ENCODE measurements at places on chromosomes 6 and 20.

DNA sequence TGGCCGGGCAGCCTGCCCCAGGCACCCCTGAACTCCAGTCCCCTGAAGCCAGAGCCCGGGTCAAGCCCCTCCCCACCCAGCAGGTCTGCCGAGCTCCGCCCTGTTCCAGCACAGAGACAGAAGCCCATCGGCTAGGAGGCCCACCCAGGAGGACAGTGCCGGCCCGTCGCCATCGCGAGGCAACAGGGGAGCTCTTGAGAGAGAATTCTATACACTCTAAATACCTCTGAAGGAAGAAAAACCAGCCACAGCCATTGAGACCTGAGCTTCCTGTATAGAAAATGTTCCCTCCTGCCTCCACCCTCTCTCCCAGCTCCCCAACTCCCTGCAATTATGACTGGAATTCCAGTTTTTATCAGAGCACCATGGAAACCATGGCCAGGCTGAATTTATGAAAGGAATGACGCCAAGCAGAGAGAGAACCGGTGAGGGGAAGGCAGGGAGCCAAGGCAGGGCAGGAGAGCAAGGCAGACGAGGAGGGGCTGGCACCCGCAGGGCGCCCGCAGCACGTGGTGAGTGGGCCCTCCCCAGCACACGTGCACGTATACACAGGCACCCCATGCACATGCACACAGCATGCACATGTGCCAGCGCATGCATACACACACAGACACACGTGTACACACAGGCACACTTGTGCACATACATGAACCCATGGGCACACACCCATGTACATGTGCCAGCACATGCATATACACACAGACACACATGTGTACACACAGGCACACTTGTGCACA, 27.6 kb upstream of the MRGBP start:
- no peak for DNase-seq

GRCh38 chr6:18179770-18180356, 24.6 kb downstream of the KDM1B start:
- no peak for DNase-seq

DNA sequence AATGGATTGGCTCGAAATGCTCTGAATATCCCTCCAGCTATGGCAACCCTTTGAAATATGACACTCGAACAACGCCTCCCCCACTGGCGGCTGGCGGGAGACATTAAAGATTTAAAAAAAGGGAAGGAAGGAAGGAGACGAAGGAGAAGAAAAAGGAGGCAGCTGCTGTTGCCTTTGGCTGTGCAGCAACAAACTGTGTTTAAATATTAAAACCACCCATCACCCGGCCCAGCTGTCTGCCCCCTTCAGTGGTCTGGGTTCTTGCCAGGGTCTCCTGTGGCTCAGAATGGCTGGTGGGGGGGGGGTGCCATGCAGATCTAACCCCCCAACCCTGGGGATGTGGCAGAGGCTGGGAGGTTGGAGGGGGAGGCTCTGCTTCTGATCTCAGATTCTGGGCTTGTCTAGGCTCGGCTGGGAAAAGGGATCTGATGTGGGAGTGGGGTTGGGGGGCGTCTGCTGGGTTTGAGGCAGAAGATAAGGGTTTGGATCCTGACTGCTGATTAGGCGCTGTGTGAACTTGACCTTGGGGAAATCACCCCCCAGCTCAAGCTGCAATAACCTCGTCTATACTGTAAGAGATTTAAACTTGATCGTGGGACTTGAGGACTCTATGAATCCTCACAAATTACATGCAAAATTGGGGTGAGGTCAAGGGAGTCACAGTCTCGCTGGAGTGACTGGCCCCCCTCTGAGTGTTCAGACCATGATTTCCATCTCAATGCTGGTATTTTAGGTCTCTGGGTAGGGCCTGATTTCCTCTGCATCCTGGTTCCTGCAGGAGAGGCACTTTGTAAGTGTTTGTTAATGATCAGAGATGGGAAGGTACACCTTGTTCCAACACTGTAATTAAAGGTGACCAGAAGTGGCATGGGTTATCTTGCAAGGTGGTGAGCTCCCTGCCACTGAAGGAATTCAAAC, 40.3 kb upstream of the BLCAP start:
- DNase-seq, result no peak

DNA sequence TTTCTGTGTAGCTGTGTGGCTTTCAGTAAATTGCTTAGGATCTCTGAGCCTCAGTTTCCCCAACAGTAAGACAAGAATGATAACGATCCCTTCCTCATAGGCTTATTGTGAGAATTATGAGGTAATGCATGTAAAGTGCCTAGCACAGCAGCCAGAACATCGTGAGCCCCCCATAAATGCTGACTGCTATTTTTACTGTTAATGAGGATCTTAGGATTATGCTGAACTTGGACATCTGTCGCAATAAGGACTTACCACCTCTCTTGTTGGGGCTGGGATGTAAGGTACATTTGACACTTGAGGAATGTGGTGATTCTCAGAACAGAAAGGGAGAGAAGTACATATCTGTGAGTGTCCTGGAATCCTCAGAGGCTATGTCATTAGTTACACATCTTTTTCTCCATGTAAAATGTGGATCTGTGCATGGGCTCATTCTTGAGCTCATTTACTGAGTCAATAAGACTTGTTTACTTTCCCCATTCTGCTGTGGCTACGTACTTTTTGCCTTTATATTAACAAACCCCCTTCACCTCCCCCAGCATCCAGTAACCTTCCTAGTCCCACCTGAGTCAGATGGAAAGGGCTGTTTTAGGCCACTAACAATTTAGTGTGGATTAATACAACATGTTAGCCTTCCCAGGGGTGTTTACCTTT, 64.4 kb upstream of the PLEKHG1 start:
- DNase-seq, result no peak

GRCh38 chr6:67683960-67684359, 951.1 kb upstream of the ADGRB3 start:
- DNase-seq, result no peak

GRCh38 chr6:14121936-14122344, 4.4 kb downstream of the CD83 start:
- no peak for DNase-seq

GRCh38 chr6:139752086-139752485, 377.6 kb upstream of the CITED2 start:
- no peak for DNase-seq

GRCh38 chr6:13507306-13507860, 20.0 kb upstream of the GFOD1 start:
- DNase-seq, result no peak

GRCh38 chr6:109793021-109793420, 101.9 kb downstream of the FIG4 start:
- no peak for DNase-seq

DNA sequence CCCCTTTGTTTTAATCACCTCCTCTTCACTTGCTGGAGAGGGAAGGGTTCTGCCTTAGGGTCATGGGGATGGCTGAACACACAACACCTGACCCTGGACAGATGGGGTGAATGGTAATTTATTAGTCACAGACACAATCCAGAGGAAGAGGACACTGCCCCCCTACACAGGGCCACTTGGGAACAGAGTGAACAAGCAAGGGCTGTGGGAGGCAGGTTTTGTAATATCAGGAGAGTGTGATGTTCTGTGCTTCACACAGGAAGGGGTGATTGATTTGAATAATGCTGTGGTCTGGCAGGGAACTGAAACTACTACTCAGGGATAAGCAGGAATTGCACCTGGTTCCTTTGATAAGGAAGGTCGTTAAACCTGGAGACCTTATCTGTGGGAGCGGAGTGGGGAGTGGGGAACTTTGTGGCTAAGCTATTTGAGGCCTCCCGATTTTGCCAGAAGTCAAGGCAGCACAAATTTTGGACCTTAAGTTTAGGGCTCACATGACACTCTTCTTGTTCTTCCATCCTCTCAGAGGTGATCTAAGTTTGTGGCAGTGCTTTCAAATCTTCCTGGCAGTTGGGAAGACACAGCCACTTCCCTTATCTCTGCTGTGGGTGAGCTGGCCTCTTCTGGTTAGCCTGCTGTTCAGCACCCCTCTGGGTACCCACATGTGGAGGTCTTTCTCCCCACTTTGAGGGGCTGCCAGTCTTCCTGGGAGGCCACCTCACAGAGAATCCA, 77.8 kb downstream of the CD164 start:
- no peak for DNase-seq

DNA sequence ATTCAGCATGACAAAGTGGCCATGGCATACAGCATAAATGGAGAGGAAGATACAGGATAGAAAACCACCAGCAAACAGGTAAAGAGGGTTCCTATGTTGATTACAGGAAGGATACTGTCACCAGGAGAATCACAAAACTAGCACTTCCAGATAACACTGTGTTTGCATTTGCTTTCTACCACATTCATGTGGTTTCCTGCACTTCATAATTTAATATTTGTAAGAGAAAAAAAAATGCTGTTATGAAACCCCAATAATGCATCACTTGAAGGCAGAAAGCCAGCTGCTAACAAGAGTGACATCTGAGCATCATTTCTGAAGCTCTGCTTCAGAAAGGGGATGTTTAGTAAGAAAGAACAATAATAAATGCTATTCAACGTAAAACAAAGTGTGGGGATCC, 106.6 kb downstream of the ATXN1 start:
- DNase-seq, result peak; percentile 65

GRCh38 chr6:21965953-21966539, 330.8 kb downstream of the PRL start:
- no peak for DNase-seq

GRCh38 chr6:152323376-152323775, 313.8 kb downstream of the SYNE1 start:
- DNase-seq, result no peak

DNA sequence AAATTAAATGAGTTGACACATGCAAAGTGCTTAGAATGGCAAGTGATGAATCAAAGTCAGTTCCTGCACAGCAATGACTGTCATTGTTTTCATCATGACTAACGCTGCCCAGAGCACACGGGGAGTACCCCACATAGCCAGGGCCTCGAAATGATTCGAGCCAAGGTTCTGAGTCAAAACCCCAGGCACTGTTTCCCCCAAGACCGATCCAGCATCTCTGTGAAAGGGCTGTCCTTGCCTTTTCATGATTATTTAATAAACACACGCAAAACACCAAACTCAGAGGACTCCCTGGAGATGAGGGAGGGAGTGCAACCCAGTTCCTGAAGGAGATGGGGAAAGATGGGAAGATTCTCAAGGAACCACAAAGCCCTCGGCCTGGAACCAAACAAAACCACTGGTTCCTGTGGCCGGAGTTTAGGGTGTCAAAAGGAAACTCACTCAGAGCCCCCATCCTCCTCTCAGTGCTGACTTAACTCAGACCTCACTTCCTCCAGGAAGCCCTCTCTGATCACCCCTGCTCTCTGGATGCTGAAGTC, 3.8 kb downstream of the PREX1 start:
- DNase-seq, result peak; percentile 48

DNA sequence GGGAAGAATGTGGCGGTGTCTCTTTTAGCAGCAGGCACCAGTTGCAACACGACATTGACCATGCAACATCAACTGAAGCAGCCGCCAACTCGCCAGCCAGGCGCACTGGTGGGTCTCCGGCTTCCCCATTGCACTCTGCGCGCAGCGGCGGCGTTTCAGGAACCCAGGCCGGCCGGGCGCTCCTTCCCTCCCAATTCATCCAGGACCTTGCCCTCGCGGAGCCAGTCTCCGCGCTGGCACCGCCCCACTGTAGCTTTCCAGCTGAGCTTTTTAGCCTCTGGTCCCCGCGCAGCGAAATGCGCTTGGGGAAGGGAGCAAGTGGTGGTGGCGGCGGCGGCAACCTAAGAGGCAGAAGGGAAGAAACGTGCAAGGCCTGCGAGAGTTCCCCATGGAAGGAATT, 297.9 kb upstream of the RIMS1 start:
- no peak for DNase-seq

DNA sequence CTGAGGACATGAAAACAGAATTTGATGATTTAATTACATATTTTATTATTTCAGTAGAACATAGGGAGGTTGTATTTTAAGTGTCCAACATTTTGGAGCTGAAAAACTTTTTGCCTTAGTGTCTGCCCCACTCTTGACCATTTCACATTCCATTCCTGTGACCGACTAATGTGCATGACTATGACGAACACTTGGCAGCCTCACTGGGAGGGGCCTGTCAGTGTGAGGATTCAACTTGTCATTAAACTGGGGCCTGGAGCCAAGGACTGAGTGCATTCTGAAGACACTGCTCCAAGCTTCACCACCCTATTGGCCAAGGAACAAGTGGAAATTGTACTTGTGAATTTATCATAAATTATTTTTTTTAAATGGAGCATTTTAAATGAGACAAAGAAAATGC, 661.3 kb downstream of the BCKDHB start:
- DNase-seq, result no peak

- DNase-seq, result no peak
Measured at GRCh38 chr6:3400162-3400561, 56.7 kb downstream of the SLC22A23 start.

DNA sequence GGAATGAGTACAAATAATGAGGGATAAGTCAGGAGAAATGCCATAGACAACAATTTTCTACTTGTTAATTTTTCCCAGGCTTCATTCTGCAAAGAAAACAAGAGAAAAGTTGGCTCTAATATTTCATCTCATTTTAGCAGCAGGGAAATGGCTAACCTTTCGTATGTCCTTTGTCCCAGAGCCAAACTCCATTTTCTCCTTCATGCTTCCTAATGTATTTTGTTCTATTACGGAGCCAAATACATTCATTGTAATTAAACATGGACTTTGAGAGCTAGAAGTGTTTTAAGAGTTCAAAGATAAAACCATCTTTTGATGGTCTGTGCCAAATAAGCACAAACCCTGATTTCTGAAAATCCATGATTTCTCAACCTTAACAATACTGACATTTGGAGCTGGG, 136.9 kb downstream of the PTCHD4 start:
- no peak for DNase-seq

DNA sequence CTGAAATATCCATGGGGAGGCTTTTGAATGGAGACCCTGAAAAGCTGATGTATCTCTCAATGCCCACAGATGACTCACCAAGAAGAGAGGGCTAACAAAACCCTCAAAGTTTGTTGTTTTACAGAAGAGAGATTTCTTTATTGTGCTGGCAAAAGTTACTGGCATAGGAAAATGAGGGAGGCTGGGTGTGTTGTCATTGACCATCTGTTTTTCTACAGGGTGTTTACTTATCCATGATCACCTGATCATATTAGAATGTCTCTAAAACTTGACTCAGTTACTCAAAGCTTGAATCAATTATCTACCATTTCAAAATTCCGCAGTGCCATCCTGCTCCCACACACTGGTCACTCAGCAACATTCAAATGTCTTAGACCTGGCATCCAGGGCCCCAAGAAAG, 9.8 kb downstream of the NCOA6 start:
- no peak for DNase-seq

DNA sequence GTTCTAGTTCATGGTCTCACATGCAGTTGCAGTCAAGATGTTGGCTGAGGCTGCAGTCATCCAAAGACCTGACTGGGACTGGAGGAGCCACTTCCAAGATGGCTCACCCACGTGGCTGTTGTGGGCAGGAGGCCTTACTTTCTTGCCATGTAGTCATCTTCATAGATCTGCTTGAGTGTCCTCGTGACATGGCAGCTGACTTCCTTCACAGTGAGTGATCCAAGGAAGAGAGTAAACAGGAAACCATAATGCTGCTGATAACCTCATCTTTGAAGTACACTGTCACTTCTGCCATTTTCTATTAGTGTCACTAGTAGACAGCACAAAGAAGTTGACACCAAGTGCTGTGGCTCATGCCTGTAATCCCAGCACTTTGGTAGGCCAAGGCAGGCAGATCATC, 40.1 kb upstream of the AKIRIN2 start:
- DNase-seq, result peak; percentile 78
